DMS153 (cell line): ENCODE measurements at places on chromosomes 2 and 18.

DNA sequence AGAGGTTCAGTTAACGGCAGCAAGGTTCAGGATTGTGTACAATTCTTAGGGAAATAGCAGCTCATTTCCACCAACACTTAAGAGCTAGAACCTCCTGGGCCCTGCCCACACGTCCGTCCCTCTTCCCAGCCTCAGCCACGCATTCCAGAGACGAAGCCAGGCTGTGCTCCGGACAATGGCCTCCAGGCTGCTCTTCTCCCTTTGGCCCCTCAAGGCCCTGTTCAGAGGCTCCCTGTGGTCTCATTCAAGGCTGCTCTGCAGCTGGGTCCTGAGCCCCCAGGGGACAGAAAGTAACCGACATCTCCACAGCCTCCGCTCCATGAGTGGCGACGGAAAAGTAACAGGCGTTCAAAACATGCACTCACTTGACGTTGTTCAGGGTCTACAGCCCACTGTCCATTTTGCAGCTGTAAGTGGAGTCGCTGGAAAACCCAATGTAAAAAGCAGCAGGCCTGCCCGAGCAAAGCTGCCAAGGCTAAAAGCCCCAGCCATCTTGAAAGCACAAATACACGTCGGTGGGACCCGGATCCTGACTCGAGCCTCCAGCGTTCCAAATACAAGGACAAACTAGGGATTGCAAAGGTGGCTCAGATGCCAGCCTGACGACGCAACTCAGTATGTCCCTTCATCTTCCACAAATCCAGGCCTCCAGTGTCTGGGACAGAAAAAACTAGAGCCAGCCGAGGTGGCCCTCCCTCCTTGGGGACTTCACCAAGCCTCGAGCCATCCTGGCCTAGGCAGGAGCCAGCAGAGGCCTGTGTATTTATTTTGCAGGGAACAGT, 76.9 kb downstream of the NDUFA10 start:
- DNase-seq, result no peak

DNA sequence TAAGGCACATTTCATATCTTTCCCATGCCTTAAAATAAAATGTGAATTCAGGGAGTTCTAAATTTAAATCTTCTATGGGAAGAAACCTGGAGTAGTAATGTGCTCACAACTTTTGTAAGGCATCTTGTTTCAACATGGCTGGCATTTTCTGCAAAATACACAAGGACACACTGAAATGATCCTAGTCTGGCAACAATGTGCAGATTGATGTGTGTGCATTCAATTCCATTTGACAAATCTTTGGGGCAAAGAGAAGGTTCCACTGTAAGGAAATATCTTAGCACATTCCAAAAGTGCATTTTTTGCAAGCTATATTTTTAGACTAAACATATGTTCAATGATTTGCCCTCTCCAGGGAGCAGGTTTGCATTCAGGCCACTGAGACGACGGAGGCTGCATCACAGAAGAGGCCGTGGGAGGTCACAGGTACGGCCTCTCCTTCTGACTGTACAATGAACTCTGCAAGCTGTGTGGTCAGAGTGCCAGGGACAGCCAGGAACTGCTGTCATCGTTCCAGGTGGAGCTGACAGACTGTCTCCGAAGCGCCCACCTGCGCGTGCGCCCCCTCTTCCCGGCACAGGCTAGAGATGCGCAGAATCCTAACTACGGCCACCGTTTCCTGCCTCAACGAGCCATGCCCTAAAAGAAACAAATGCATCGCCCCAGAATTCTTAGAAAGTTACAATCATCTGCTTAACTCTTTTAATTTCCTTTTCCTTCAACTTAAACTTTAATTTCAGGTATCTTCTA, 149.2 kb upstream of the POU3F3 start:
- DNase-seq, result no peak

- DNase-seq, result no peak
These were observed 504.2 kb downstream of the TDRD15 start for GRCh38 chr2:21627938-21628337.

GRCh38 chr2:12847694-12848575, 131.2 kb downstream of the TRIB2 start:
- DNase-seq, result no peak

- DNase-seq, result no peak
These were observed 592.1 kb downstream of the XIRP2 start for GRCh38 chr2:167480232-167480985.
